ENCODE measurements at places on chromosomes 13 and 19.

DNA sequence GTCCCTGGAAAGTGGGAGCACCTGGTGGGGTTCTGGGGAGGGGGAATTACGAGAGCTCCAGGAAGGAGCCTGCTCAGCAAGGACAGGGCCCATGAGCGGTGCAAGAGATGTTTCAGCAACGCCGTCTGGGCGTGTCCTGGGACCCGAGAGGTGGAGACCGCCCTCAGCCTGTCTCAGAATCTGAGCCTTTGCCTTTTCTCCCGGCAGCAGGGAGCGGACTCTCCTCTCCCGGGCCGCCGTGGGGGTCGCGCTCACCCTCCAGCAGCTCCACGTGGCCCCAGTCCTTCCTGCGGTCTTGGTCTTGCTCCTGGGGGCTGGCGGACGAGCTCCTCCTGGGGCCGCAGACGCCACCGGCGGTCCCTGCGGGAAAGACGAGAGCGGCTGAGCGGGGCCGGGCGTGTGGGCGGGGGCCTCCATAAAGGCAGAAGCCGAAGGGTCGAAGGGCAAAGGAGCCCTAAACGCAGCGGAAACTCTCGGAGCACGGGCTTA lies 714 bp downstream of the POLRMT start:
- no peak for DNase-seq

- no peak for DNase-seq
Observed at GRCh38 chr19:15673176-15673654, 328 bp downstream of the CYP4F12 start.

- DNase-seq, result no peak
Observed at GRCh38 chr13:50855681-50856080, 12.2 kb upstream of the DLEU7 start.

- no peak for DNase-seq
Observed at GRCh38 chr19:13864046-13864666, 12.8 kb upstream of the NANOS3 start.

GRCh38 chr19:12162513-12162881 lies 399 bp upstream of the ZNF136 start:
- no peak for DNase-seq

DNA sequence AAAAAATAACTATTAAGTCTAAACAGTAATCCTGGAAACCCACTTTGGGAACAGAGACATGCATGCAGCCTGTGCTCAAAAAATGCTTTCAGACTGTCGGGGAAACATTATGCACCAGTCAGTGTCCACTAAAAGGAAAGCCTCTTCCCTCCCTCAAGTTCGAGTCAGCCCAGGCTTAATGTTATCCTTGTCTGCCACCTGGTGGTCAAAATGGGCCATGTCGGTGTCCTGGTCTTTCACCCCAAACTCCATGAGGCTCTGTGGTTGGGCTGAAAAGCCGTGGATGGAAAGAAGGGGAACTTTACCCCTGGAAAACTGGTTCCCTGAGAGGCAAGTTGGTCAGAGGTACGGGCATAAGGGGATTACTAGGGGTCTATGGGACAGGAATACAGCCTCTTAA lies 88.4 kb upstream of the ZNF492 start:
- DNase-seq, result no peak

DNA sequence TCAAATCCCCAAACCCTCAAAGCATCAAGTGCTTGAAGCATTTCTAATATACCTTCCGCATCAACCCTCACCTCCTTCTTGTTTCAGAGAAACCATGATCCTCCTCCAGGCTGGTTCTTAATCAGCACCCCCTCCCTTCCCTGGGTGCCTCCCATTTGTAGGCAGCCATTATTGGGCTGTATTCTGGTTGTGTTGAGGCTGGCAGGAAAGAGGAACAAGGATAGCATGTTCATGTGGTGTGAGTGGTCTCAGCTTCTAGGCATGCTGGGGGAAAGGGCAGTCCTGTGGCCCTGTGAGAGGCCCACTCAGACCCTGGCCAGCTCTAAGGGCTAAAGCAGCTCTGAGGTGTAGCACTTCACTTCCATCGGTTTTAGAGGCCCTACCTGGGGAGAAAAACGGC lies 18.9 kb upstream of the TRIM13 start:
- no peak for DNase-seq

DNA sequence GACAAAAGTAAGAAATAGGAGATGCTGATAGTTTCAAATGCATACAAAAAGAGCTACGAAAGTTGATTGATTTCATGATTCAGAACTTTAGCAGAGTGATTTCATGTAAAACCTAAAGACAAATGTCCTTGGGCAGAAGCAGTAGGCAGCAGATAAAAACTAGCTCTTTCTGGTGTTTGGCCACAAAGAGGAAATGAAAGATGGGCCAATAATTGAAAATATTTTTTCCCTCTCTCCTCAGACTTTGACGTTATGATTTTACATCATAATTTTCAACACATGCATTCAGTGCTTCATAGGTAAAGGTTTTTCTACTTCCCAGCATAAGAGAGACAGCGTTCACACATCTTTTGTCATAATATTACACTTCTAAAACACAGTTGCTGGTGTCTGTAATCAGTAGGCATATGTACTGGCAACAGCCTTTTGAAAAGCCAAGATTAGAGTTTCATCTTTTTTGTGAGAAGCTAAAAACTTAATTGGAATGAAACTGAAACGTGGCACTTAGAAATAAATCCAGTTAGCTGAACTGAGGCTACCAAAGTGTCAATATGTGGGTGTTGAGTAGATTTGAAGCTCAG lies 9.3 kb downstream of the SCEL start:
- DNase-seq, result no peak

DNA sequence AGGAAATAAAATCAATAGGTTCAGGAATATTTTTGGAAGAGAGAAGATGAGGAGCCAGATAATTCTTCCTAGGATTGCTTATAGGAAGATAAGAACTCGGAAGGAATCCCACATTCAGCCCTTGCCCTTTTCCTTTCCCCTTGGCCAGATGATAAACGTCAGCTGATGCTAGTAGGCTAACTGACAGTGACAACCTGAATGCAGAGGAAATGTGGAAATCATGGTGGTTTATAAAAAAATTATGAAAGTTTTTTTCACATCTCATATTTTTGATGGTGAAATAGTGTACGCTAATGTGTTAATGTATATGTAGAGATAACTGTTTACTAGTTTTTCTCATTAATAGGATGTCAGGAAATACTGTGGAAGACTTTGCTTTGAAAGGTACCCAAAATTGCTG lies 56.9 kb downstream of the EDNRB start:
- no peak for DNase-seq

DNA sequence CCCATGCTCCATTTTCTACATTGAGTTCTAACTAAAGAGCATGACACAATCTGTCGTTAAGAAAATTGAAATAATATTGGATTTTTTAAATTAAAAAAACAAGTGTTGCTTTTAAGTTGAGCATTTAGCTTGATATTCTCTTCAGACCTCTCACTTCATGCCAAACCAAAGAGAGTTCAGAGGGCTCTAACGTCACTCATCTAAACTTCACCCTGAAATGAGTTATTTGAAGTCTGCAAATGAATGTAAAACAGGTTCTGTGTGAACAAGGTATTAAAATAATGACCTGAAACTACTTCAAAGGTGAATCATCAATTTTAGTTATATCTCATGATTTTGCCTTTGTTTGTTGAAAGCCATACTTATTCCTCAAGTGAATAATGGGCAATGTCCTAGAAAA lies 61.8 kb downstream of the MRPL57 start:
- no peak for DNase-seq

Measured in gastrocnemius medialis (tissue), 4 donors.